ENCODE measurements at places on chromosomes 2 and 18.

DNA sequence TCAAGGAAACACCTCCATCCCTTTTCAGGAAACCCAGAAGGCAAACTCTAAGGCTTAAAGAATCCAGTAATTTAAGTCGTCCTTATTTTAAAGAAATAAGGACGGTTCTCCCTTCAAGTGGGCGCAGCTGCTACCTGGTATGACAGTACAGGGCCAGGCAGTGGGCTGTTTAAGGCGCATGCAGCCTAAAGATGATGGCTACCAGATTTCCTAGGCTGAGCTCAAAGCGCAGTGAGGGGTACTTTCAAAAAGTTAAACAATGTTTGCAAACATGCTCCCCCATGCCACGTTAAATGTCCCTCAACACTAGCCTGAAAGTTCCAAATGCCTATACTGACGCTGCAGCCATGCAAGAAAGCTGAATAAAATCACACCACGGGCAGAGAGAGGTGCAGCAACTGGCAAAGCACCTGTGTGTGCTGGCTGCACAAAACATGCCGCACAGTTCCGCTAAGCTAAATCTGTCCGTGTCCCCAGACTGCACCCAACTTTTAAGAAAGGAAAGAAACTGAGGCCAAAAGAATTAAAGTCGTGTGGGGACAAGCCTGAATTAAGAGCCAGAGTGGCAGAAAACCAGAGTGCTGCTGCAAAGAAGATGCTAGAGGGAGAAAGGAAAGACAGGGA, 583 bp downstream of the HIBCH start:
- no peak for DNase-seq

DNA sequence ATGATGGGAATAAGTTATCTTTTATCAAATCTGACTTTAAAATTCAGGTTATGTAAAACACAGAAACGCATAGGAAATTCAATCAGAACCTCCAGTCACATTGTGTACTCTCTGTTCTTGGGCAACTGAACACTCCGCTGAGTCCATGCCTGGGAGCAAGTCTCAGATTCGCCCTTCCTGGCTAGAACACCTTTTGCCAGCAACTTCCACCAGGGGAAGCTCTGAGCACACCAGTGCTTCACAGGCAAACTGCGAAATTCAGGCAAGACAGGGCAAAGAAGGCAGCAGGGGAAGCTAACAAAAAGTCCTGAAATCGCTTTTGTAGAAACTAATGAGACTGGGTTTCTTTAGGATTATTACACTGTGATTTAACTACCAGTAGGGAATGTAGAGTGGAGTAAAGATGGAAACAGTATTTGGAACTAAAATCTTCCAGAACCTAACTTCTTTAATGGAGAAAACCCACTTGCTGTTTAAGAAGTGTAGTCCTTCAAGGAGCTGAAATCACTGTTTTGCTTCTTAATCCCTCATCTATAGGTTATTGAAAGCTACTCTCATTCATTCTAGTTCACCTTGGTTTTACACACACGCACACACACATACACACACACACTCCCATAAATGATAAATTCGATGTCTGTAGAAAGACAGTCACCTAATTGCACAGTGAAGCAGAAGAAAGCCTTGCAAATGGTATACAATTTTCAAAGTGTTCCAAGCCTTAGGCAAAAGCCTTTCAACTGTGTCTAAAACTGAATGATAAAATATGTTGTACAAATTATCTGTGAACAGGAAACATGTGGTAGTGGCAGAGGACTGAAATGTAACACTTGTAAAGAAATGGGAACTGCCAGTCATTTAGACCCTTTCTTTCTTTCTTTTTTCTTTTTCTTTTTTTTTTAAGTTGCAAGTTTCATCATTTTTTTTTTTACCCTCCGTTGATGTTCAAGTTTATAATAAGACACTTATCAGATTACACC, 214.5 kb downstream of the TMEM182 start:
- no peak for DNase-seq

GRCh38 chr2:158890296-158890905, 78.0 kb upstream of the TANC1 start:
- DNase-seq = no peak

GRCh38 chr2:853203-853870, 97.3 kb upstream of the SNTG2 start:
- DNase-seq = no peak

GRCh38 chr2:186426153-186427016, 59.7 kb upstream of the ZC3H15 start:
- no peak for DNase-seq

GRCh38 chr2:237594514-237594871, 4.0 kb upstream of the RAB17 start:
- no peak for DNase-seq

DNA sequence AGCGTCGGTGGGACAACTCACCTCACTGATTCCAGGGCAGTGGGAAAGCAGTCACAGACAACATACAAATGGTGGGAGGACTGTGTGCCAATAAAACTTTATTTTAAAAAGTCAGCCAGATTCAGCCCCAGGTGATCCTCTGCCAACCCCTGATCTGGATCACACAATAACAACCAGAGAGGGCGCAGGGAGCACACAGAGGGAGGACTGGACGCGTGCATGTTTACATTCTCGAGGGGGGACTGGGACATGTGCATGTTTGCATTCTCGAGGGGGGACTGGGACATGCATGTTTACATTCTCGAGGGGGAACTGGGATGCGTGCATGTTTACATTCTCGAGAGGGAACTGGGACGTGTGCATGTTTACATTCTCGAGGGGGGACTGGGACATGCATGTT, 209.5 kb downstream of the NDUFA10 start:
- DNase-seq = no peak

DNA sequence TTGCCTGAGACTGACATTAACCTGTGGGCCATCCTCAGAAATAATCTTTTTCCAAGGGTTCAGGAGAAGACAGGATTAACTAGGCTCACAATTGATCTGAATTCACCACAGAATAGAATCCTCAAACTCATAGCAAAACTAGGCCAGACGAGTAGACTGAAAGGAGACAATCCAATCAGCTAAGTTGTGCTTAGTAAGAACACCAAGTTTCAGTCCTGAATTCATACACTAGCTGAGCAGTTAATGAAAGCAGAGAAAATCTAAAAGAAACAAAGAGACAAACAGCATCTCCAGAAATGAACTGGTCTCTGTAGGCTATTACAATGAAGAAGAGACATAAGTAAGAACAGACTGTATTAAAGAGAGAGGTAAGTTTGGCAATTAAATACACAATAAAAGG, 89.5 kb downstream of the GORASP2 start:
- no peak for DNase-seq

- no peak for DNase-seq
Observed at GRCh38 chr18:55018602-55019001, 59.3 kb upstream of the CCDC68 start.

DNA sequence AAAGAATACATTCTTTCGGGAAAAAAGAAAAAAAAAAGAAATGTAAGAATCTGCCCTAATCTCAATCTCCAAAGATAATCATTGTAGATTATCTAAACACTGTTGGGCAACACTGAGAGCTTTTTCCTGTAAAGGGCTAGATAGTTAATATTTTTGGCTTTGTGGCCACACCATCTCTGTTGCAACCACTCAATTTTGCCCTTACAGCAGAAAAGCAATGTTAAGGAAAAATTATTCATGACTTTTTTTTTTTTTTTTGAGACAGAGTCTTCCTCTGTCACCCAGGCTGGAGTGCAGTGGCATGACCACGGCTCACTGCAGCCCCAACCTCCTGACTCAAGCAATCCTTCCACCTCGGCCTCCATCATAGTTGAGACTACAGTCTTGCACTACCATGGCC, 17.3 kb upstream of the FZD5 start:
- no peak for DNase-seq

GRCh38 chr2:105521616-105522015, 122.8 kb upstream of the FHL2 start:
- DNase-seq = no peak

DNA sequence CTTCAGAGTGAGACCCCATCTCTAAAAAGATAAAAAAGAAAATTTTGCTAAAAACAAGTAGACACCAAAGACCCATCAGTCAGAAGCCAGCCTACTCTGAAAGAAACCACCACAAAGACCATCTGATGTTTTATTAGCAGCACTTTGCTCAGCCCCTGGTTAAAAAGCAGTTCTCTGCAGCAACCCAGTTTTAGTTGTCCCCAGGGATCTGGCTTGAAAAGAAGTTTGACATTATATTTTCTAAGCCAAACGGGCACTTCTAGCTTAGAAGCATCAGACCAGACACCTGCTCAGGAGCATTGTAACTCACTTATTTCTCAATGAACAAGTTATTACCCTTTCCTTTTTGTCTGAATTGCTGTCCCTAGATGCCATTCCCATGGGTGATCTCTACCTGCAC, 164.2 kb upstream of the ETAA1 start:
- DNase-seq = no peak

DNA sequence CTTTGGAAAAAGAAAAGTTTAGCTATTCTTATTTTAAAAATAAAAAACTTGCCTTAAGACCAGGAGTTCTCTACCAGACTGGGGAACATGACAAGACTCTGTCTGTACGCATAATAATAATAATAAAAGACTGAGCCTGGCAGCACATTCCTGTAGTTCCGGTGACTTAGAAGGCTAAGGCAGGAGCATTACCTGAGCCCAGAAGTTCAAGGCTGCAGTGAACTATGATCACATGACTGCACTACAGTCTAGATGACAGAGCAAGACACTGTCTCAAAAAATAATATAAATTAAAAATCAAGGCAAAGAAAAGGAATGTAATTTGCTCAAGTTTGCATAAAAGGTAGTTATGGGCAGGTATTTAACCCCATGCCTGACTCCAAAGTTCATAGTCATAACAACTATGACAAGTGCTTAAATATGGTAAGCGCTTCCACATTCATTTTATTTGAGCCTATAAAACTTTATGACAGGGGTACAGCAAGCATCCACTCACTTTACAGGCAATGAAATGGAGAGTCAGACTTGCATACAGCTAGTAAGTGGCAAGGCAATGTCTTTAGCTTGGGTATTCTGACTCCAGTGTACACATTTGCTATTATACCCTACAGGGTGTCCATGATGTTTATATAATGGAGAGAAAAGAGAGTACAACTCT, 1567.8 kb upstream of the PIK3C3 start:
- no peak for DNase-seq

DNA sequence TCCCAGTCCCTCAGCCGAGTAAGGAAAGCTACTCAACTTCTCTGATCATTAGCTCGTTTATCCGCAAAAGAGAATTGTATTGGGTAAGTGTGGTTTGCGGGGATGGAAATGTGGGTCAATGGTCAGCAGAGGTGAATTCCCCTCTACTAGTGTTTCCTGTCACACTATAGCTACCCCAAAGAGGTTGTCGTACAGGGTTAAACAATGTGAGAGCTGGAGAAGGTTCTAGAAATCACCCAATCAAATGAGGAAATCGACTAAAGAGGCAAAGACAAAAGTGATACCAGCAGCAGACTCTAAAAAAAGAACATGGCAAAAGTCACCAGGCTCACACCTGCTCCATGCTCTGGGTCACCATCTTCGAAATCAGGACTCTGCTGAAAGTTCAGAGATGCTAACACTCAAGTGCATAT, 144.7 kb upstream of the ITGA4 start:
- peak; percentile 36 for DNase-seq

GRCh38 chr18:60100778-60101177, 201.0 kb downstream of the PMAIP1 start:
- no peak for DNase-seq

GRCh38 chr2:41622301-41622700, 425.5 kb upstream of the PKDCC start:
- DNase-seq = no peak

DNA sequence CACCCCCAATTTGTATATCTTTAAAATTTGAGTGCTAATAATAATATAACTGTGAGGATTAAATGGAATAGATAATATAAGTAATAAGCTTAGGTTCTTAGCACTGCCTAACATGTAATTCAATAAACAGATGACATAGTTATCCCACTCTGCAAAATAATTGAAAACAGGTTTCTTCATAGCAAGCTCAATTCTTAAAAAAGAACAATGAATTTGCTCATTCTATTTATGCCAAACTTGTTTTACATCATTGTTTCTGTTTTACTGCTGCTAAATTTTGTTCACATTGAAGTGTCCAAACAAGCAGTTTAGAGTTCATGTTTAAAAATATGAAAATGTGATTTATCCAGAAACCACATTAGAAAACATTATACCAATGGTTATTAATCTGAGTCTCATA, 217.0 kb downstream of the MBD5 start:
- DNase-seq = no peak

DNA sequence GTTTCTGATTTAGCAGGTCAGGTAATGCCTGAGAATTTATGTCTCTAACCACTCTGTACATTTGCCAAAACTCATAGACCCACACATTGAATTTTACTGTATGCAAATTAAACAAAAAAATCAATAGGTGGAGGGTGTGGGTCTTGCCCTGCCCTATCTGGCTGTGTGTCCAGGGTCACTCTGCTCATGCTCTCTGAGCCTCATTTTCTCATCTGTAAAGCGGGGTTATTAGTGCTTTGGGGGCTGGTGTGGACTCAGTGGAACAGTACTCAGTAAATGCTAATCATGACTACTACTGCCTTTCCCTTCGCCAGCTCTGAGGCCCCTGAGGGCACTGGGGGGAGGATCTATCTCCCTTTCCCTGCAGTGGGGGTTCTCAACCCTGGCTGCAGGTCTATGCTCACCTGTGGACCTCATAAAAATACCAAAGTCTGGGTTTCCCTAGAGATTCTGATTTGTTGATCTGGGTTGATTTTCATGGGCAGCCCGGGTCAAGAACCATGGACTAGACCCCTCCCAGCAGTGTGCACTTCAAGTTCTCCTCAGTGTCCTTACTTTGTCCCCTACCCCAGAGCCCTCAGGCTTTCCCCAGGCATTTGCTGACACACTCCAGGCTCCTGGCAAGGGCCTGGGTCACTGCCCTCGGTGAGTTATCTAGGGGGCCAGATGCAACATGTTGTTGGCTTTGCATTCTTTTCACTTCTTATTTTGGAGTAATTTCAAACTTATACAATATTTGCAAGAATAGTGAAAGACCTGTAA, 27.5 kb downstream of the MTHFD2 start:
- DNase-seq = no peak

DNA sequence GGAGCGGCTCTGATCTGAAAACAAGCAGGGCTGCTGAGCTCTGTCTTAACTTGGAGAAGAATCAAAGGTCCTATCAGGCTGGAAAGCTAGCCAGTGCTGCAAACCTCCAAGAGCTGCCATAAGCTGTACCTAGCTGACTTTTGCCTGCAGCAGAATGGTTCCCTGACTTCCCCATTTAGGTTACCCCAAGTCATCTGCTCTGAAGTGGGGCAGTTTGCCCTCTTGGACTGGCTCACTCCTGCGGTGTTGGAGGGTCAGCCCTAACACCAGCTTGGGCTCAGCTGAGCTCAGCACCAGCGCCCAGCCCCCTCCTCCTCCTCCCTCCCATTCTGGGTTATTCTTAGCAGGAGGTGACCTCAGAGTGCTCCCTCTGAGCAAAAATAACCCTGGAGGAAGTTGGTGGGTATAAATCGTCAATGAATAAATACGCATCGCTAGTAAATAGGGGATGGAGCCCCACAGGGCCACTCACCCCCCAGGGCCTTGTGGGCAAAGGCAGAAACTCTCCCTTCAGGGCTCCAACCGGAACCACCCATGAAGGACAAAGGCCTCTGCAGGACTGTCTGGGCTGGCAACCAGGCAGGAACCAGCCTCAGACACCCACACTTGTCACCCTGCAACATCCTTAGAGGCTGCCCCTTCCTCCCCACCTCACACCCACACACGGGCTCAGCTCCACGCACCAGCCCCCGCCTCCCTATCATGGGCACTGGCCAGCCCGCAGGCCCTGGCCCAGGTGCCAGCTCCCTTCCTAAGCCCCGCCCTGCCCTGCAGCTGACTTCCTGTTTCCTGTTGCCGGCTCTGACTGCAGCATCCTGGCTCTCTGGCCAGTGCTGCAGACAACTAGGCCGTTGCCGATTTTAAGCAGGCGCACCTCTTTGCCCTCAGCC, 46.9 kb downstream of the DNMT3A start:
- peak; percentile 74 for DNase-seq

GRCh38 chr2:11082880-11083279, 72.4 kb upstream of the SLC66A3 start:
- no peak for DNase-seq
